Kasumi-1 (cell line): ENCODE measurements at places on chromosomes 6 and 20.
A peak's percentile ranks its signal among the peaks of the same experiment; 100 is the strongest.

DNA sequence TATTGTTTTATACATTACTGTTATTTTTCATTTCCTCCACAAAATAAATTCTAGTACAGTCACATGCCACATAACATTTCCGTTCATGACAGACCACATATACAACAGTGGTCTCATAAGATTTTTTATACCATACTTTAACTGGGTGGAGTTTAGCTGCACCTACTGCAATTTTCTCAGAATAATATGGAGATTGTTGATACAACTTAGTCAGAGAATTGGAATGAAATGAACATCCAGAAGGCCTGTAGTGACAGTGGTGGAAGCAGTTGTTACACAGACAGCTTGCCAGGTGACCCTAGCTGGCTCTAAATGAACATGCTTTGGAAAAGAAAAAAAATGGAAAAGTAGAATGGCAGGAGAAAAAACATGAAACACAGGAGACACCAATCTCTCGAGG, 183.2 kb upstream of the TCF21 start:
- no peak for DNase-seq

DNA sequence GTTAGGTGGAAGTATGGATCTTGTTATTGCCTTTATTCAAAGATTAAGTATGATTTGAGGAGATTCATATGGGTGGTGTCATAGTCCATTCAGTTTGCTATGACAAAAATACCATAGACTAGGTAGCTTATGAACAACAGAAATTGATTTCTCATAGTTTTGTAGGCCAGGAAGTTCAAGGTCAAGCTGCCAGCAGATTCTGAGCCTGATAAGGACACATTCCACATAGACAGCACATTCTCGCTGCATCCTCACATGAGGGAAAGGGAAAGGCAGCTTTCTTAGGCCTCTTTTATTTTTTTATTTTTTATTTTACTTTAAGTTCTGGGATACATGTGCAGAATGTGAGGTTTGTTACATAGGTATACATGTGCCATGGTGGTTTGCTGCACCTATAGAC, 27.7 kb downstream of the ME1 start:
- no peak for DNase-seq

DNA sequence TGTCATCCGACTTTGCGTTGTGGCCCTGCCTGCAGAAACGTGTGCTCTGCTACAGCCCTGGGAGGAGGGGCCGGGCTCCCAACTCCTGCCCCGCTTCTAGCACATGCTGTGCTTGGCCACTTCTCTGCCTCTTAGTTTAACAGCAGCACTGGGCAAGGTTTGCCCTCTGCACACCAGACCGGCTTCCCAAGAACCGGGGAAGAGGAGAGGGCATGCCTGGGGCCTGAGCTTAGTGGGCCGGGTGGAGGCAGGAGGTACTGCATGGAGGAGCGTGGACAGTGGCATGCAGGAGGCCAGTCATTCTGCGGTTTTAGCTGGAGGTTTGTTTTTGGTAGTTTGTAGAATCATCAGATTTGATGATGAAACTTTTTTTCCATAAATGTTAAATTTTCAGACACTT, 45.5 kb downstream of the CEP43 start:
- DNase-seq: no peak

DNA sequence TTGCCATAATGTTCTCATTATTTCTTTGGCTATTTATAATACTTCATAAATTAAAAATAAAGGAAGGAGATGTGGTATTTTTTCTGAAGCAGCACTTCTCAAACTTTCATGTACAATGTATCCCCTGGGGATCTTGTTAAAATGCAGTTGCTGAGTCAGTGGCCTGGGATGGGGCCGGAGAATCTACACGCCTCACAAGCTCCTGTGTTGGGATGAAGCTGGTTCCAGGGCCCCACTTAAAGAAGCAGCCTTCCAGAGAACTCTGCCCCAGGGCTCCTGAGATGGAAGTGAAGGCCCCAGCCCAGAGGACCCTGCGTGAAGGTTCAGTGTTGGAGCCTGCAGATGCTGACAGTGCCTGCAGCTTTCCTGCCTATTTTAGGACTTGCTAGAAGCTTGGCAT, 40.1 kb upstream of the SLC23A2 start:
- DNase-seq: no peak

DNA sequence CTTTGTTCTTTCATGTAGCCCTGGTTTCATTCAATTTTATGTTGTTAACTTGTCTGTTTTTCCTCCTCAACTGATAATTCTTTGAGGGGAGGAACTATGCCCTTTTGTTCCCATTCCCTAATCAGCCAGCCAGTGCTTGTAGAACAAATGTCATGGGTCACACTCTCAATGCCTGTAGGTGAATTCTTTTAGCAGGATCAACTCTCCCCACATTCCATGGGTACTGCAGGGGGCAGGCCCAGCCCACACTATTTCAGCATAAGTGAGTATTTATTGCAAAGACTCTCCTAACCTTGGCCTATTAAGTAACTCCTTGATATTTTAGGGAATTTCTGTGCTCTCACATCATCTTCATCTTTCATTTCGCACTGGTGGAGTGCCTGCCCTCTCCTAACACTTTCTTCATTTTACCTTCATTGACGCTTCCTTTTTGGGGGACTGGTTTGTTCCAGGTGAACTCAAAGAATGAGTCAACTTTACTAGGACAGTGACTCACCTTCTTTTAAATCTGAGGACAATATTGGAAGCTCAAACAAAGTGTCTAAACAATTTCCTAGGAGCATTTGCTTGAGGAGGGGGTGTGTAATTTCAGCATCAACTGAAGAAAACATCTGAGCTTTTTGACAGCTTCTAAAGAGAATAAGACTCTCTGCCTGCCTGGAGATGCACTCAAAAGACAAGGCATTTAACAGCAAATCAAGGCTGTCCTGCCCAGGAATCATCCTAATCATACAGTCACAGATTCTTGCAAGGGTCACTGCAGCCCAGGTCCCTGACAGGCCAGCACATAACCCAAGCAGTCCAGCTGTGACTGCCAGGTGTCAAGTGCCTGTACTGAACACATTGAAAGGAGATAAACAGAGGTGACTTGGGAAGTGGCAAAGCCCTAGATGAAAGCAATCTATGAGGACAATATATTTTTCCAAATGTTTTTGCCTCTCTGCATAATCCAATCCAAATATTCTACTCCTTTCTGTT, 263.9 kb upstream of the PRND start:
- no peak for DNase-seq

GRCh38 chr6:15675536-15676220, 12.8 kb upstream of the DTNBP1 start:
- peak; percentile 29 for DNase-seq

DNA sequence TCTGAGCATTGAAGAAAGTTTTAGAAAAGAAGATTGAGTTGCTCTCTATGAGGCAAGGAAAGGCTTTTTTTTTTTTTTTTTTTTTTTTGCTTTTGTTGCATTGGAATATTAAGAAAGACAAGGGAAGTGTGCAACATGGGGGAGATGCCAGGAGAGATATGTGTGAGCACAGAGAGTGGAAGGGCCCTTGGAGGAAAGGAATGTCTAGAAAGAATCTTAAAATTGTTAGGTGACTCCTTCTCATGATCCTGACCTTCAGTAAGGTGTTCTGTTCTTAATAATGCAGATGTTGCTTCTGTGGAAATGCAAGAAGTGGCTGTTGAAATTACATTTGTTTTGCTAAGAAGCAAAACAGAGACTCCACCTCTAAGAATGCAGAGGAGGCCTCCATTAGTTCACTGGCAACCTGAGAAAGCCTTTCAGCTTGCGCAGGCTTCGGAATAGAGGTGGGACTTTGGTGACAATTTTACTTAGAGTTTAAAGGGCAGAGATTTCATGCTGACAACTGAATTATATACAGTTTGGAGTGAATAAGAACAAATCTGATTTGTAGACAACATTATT, 118.0 kb upstream of the ASCC3 start:
- no peak for DNase-seq
